CD4-positive, alpha-beta T cell treated with Interleukin-10 for 1 hour (primary cell): ENCODE measurements at places on chromosomes 3 and 15.
A peak's percentile ranks its signal among the peaks of the same experiment; 100 is the strongest.

- no peak for DNase-seq
These were observed 681.0 kb downstream of the DIPK2A start for GRCh38 chr3:144652573-144652972.

GRCh38 chr3:125194061-125194848 lies 18.3 kb downstream of the SLC12A8 start:
- no peak for DNase-seq

- no peak for DNase-seq
These were observed 22.5 kb downstream of the PXK start for GRCh38 chr3:58355179-58355578.

DNA sequence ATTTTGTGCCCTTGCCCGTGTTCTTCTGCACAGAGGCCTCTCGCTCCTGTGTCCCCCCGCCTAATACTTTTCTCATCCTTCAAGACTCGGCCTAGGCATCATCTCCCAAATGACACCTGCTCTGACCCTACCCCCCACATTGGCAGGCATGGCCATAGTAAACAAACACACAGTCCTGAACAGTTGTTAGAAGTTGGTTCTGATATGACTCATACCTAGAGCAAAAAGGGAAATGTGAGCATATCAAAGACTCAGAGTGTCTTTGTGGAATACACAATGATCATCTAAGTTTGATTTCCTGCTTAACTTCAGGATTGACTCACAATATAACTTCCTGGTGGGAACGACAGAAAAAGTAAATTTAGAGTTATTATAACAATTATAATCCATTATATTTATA lies 120.5 kb downstream of the POLR2M start:
- DNase-seq, result no peak

DNA sequence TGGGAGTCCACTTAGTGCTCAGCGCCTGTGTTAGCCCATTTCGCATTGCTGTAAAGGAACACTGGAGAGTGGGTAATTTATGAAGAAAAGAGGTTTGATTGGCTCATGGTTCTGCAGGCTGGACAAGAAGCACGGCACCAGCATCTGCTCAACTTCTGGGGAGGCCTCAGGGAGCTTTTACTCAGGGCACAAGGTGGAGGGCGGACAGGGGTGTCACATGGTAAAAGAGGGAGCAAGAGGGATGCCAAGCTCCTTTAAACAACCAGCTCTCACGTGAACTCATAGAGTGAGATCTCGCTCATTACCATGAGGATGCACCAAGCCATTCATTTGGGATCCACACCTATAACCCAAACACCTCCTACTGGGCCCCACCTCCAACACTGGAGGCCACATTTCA lies 181.4 kb upstream of the TLE3 start:
- DNase-seq, result no peak

DNA sequence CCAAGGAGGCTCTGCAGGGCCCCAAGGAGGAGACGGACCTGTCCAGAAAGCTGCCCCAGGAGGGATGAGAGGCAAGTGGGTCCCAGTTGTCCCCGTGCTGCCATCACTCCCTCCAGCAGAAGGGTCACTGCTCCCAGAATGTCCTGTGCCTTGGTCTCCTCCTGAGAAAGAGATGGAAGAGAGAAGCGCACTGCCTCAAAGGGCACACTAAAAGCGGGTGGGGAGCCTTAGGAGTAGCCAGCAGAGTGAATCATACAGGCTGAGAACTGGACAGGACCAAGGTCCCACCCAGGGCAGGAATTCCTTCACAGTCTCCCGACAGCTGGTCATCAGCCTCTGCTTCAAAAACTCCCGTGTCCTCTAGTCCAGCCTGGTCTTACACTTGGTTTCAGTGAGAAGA lies 4.6 kb downstream of the THPO start:
- DNase-seq, result no peak

- DNase-seq, result no peak
These were observed 6.6 kb downstream of the GPX1 start for GRCh38 chr3:49351521-49352011.

DNA sequence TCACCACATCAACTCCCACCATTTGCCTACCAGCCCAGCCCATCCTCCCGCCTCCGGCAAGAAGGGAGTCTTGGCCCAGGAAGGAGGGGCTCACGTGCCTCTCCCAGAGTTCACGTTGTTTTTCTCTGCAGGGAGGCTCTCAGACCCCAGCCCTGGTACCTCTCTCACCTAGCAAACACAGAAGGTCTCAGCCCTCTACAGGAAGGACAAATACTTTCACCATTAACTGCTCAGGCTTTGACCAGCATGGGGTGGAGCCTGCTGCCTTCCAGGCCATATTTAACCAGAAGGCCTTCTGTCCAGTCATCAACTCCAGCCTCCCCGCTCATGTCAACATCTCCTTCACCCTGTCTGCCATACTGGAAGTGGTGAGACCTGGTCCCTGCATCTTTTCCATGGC lies 19.0 kb upstream of the HTR3E start:
- DNase-seq, result no peak

DNA sequence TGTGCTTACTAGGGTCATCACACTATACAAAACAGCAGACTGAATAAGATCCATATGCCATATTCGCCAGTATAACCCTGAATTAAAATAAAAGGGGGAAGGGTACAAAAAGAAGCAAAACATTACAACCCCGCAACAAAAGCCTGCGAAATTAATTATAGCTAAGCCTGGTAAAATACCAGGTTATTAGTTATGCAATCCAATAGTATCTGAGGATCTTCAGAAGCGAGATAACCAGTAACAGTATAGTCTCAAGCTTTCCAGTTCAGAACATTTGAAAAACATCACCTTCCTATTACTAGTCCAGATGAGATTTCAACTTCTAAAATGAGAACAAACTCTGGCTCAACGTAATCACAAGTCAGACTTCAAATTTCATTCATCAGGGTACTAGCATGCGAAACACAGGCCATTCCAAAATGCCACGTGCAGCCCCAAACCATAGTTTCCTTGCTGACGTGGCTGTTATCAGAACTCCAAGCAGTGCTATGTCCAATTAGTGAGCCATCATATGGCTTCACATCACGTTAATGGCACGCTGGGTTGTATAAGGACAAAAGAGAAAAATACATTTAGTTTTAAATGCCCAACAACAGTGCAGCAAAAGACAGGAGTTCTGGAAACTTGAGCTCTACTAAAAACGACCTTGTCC lies 1.1 kb downstream of the SSR3 start:
- DNase-seq, result no peak

GRCh38 chr15:38373016-38373415 lies 80.9 kb upstream of the FAM98B start:
- DNase-seq, result no peak

DNA sequence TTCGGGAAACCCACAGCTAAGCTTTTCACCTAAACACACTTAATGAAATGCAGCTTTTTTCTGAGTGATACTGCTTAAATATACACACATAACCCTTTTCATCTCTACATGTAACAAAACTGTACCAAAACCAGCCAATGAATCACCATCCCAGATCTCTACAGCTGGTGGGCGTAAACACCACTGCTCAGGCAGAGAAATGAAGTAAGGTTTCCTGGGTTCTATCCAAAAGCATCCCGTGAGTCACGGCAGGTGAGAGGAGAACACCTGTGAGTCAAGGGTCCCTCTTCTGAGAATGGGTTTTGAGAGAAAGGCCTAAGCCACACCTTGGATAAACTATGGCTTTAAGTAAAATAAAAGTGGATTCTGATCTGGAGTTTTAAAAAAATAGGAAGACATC lies 2.6 kb downstream of the CLDN1 start:
- DNase-seq, result no peak

DNA sequence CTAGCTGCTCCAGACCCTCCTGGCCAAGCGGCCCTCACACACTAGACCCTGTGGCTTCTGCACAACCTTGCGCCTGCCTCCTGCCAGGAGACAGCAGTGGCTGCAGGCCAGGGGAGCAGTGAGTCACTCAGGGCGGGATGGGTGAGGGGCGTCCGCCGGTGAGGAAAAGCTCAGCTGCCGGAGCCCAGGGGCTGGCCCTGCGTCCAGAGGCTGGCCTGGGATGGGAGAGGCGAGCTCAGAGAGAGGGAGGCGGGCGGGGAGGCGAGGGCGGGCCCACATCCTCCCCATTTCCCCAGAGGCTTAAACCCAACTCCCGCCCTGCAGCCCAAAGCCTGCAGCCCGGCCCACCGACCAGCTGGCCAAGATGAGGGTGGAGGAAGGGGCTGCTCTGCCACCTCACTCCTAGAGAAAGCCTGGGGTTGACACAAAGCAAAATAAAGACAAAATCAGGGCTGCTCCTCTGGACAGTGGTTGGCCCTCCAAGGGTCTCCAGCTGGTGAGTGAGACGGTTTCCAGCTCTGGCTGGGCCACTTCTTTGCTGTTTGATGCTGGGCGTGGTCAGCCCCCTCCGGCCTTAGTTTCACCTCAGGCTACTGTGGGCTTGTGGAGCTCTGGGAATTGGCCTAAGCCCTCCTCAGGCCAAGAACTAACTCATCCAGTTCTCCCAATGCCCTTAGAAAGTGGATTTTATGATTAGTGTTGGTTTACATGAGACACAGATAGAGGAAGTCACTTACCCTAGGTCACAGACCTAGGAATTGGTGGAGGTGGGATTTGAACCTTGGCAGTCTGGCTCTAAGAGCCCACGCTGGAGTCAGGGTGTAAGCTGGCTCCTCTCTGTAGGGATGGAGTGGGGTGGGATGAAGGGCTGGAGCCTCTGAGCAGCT lies 50.6 kb downstream of the IQSEC1 start:
- no peak for DNase-seq

DNA sequence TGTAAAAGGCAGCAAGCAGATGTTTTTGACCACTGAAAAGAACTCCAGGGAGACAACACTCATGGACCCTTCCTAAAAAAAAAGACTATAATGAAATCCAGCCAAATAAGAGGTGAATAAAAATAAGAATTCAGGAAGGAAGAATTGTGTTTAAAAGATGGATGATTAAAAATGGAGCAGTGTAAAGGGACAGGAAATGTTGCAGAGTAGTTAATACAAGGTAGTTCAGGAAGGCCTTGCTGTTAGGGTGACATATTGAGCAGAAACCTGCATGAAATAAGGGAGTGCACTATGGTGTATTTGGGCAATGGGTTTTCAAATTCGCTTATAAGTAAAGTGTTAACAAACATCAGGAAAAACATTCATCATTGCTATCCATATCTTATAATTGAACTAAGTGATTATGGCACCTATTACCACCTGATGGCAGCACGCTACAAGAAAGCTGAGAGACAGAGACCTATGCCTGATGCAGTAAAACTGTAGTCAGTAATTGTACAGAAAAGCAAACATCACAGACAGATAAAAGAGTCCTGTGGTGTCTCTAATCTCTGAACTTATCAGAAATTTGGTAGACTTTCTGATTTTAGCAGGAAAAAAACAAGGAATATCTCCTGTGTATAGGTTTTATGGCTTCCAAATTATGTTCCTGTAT lies 5.8 kb upstream of the DBR1 start:
- peak; percentile 55 for DNase-seq

- no peak for DNase-seq
These were observed 65.0 kb downstream of the AQR start for GRCh38 chr15:34904527-34904926.

DNA sequence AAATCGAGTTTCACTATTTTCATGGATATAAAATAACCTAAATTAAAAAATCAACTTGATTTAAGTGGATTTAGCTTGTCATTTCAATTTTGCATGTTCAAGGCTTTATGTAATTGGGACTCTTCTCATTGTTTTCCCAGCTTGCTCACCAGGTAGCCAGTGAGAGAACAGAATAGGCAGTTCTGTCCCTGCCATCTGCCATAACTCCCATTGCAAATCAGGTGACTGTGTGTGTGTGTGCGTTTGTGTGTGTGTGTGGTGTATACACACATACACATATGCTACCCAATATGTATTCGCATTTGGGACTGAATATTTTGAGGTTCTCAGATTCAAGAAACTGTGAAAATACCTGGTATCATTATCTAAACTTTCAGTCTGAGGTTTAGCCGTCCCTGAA lies 1069.8 kb downstream of the IGSF11 start:
- DNase-seq, result no peak

GRCh38 chr3:32870373-32871095 lies 52.7 kb downstream of the TRIM71 start:
- no peak for DNase-seq

- DNase-seq, result no peak
These were observed 429.9 kb downstream of the IL5RA start for GRCh38 chr3:2680236-2680635.

DNA sequence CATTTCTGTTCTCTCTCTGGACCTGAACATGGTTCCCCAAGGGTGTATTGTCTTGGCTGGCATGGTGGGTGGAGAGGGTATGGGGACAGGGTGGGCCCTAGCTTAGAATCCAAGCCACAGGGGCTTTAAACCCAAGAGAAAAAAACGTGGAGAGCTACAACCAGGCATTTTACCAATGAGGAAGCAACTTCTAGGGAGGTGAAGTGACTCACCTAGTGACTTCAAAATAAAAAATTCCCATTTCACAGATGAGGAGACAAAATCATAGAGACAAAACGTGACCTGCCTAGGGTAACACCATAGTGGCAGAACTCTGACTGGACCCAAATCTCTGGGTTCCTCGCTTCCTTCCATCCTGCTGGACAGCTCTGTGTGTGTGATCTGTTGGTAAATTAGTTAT lies 216.8 kb downstream of the RPLP1 start:
- DNase-seq, result no peak

DNA sequence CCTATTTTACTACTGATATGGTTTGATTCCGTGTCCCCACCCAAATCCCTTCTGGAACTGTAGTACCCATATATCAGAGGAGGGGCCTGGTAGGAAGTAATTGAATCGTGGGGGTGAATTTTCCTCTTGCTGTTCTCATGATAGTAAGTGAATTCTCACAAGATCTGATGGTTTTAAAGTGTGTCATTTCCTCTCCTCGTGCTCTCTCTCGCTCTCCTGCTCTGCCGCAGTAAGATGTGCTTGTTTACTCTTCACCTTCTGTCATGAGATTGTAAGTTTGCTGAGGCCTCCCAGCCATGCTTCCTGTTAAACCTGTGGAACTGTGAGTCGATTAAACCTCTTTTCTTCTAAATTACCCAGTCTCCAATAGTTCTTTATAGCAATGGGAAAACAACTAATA lies 81.2 kb upstream of the ZBTB20 start:
- DNase-seq, result no peak

GRCh38 chr15:63446255-63446654 lies 58.1 kb upstream of the USP3 start:
- peak; percentile 58 for DNase-seq

DNA sequence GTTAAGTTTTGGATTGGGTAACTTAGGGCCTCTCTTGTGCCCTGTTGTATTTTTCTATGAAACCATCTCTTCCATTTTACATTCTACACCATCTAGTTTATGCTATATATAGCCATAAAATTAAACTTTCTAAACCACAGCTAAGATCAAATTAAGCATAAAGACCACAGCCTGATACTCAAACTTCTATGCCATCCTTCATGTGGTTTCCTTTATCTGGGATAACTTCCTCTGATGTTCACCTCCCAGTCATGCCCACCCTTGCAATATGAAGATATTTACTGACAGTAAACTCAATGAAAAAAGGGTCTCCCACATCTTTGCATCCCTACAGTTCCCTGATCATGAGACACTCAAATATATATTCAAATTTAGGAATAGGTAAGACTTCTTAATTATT lies 4.2 kb downstream of the SELENOK start:
- DNase-seq, result no peak

GRCh38 chr3:42101048-42101447 lies 9.9 kb downstream of the TRAK1 start:
- DNase-seq, result no peak
